Stimulated activated CD8-positive, alpha-beta memory T cell treated with anti-CD3 and anti-CD28 coated beads, Interleukin-12 subunit alpha, Interleukin-12 subunit beta, amount 100 ng/mL, for 4 hours (primary cell): ENCODE measurements at places on chromosomes 1 and 21.

DNA sequence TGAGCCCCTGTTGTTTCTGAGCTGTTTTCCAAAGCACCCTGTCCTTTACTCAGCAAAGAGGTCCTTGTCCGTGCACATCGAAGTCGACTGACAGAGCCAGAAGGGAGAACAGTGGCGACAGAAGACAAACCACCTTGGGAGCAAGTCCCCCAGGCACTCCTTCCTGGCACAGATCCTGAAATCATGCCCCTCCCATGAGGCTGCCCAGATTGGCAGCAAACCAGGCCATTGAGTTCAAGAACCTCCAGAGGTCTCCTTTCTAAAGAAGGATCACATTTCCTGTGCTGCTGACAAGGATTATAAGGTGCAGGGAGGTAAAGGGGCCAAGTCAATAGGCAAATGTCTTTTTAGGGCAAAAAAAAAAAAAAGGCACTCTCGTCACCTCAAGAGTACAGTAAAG, 84.7 kb upstream of the HIVEP3 start:
- no peak for DNase-seq

GRCh38 chr1:156114919-156115513, 505 bp downstream of the LMNA start:
- DNase-seq = no peak

DNA sequence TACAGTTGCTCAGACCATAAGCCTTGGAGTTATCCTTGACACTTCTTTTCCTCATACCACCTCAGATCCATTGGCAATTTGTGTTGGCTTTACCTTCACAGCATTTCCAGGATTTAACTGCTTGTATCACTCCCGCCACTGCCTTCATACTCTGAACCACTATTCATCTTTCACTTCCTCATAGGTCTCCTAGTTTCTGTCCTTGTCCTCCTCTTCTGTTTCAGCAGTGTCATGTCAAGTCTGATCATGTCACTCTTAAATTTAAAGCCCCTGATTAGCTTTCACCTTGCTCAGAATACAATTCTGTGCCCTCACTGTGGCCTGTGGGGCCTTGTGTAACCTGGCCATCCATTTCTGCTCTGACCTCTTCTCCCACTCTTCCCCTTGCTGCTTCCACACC, 34.7 kb upstream of the C1orf115 start:
- DNase-seq = no peak

- DNase-seq = no peak
Measured at GRCh38 chr1:109225711-109226445, 12.2 kb downstream of the SARS1 start.

DNA sequence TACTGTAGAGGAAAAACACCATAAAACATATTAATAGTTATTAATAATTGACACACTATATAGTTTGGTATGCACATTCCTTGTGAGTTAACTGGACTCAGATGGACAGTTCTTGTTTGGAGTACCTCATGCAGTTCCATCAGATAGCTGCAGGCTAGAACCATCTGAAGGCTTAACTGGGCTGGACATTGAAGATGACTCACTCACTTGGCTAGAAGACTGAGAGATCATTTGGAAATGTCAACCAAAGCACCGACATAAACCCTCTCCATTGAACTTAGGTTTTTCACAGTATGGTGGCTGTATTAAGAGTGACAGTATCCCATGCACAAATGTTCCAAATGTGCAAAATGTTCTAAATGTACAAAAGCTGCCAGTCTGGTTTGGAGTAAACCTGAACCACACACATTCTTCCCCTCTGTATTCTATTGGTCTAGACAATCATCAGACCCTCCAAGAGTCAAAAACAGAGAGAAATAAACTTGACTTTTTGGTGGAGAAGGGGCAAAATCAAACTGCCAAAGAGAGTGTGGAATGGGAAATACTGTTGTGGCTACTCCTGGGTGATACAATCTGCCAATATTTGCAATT, 708.4 kb downstream of the KCNT2 start:
- no peak for DNase-seq

GRCh38 chr1:155107309-155108264, 20.1 kb upstream of the EFNA1 start:
- no peak for DNase-seq

DNA sequence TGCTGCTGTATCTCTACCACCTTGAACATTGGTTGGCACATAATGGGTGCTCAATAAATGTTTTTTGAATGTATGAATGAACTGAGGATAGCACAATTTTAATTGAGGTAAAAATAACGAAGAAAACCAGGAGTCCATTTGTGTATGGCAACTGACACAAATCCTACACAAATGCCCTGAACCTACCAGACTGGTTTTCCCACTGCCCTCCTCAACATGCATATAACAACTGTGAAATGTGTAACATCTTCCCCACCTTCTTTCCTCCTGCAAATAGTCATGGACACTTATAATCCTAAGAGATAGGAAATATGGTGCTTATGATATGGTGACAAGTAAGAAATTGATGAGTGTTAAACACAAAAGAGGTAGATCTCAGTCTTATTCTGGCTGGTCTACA, 9.9 kb upstream of the LMO4 start:
- no peak for DNase-seq

GRCh38 chr1:239617731-239618130, 231.4 kb downstream of the CHRM3 start:
- no peak for DNase-seq

DNA sequence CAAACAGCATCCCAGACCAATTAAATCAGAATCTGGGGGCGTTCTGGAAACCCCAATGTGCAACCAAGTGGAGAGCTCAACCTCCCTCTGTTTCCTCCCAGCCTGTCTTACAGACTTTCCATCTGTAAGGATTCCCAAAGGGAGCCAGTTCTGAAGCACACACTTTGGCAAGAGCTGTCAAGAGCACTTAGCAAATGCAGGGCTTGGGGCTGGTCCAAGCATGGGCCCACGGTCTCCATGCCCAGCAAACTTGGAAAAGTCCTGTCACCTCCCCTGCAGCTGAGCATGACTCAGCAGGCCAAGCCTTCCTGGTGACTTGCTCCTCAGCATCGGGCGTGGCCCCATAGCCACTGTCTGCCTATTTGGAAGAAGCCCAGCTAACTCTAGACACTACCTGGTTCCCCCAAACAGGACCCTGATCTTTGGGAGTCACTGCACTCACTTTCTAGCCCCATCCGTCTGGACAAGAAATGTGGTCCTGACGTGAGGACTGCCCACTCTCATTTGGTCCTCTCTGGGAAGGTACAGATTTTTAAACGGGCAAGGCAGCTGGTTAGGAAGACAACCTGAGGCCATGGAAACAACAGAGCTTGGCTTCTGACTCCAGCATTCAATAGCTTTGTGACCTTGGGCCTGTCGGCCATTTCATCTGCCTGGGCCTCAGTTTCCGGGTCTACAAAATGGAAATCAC, 16.9 kb downstream of the SLC2A1 start:
- DNase-seq = no peak

DNA sequence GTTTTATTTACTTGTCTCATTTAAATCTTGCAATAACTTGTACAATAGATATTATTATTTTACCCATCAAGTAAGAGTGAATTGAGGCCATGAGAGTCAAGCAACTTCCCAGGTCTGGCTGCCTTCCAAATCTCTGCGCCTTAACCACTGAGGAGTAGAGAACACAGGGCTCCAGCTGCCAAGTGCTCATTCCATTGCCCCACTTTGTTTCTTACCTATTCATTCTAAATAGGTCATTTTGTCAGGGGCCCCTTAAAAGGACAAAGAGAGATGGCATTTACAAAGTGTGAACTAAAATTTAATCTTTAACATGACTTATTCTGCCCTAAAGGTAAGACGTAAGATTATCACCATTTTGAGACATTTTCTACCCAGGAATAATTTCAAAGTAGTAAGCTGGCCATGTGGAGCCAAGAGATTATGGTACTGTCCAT, 3.5 kb downstream of the PPP1R15B start:
- DNase-seq = no peak

DNA sequence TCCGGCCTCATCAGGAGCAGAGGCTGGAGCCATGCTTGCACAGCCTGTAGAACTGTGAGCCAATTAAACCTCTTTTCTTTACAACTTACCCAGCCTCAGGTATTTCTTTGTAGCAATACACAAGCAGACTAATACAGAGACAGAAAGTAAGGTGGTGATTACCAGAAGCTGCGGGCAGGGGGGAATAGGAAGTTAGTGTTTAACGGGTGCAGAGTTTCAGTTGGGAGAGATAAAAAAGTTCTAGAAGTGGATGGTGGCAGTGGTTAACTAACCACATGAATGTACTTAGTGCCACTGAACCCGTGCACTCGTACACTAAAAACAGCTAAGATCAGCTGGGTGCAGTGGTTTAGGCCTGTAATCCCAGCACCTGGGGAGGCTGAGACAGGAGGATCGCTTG, 80.4 kb upstream of the TARDBP start:
- no peak for DNase-seq

GRCh38 chr1:35810096-35810881, 2.5 kb downstream of the AGO4 start:
- DNase-seq = no peak

DNA sequence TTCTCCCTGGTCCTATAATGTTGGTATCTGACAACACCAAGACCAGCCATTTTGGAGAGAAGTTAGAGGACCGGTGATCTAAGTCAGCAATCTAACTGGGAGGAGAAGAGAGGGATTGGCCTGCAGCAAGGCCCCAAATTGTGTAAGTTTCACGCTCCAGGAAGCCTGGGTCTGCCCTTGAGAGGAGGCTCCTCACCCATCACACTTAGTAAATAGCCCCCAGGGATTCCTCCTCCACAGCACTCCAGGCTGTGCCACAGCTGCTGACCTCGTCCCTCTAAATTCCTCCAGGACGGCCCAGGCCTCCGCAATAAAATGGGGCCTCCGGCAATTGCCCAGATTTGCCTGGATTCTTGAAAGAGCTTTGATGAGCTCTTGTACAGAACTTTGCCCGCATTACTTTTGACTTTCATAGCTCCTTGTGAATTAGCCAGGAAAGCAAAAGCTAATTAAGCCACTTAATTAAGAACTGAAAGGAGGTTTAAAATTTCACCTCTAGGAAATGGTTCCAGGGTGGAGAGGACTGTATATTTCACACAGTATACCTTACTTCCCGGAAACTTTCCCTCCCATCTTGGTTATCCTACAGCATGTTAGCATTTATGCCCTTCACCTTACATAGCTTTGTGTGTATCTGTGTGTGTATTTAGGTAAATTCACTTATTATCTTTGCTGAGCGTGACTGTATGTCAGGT, 90.5 kb downstream of the LAMC2 start:
- DNase-seq = no peak

- no peak for DNase-seq
Measured at GRCh38 chr1:241271427-241271826, 85.6 kb downstream of the RGS7 start.

DNA sequence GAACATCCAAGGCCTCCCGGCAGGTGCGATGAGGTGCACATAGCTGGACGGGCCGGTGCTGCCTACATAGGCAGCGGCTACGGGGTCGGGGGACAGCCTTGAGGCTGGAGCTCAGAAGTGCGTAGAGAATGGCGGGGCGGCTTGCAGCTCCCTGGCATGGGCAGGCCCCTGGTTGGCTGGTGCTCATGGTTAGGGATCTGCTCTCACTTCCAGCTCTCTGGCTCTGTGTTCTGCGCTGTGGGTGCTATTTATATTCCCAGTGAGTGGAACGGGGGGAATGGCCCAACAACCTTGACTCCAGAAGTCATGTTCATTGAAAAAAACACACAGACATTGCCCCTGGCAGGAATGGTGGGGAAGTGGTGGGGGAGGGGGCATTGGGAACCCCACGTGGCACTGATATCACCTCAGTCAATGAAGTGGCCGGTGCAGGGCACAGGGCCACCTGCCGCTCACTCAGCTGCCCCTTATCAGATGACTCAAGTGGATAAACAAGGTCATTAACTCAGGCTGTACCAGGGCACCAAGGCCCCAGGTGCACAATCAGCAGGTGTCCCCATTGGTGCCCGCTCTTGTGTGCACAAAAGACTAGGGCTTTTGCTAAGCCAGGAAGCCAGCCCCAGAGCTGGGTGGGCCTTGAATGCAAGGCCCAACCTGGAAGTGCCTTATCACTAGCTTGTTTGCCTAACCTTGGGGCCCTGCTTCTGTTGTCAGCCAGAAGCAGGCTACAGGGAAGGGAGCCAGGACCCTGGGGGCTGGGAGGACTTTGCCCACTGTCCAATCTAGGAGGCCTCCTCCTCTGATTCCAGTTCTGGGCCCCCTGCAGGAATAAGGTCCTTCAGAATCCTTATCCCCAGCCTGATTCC, at the start of gene NR0B2:
Gene NR0B2, minus strand, starts transcription at position 222 of the 866 bp plus-strand sequence. Its CDS starts 35 bp downstream, at position 187.
- no peak for DNase-seq

- DNase-seq = no peak
Measured at GRCh38 chr1:166865926-166866325, 10.1 kb downstream of the TADA1 start.

GRCh38 chr1:161720422-161720821, 922 bp upstream of the FCRLB start:
- DNase-seq = no peak

GRCh38 chr1:112788561-112788960, 73.4 kb upstream of the PPM1J start:
- DNase-seq = no peak

- DNase-seq = no peak
Measured at GRCh38 chr1:14435368-14436023, 163.0 kb upstream of the KAZN start.

GRCh38 chr1:110011527-110012041, 22.8 kb upstream of the STRIP1 start:
- no peak for DNase-seq

GRCh38 chr1:244329591-244330317, 122.0 kb downstream of the ADSS2 start:
- DNase-seq = no peak

DNA sequence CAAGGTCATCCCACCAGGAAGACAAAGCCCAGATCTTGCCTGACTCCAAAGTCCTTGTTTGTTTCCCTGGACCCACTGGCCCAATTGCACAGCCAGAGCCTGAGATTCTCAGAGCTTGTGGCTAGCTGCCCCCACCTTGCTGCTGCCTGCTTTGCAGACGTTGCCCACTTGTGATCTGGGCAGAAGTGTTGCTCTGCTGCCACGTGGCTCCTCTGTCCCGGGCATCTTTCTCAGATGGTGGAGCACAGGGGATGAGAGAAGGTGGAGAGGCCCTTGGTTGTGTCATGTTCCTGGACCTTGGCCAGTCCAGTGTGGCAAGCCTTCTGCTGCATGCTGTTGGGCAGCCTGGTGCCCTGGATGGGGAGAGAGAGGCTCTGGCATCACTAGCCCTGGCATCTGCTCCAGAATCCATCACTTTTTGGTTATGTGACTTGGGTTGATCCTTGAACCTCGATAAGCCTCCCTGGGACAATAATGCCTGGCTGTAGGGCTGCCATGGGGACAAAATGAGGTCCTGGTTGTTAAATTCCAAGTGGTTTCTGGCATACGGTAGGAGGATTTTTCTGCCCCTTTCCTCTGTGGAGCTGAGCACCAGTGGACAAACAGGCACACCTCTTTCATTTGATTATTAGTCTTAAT, 1.5 kb upstream of the NR0B2 start:
- no peak for DNase-seq

- no peak for DNase-seq
Measured at GRCh38 chr1:160542303-160542945, 19.4 kb upstream of the SLAMF6 start.

GRCh38 chr1:23103001-23103889, 65.4 kb downstream of the LUZP1 start:
- no peak for DNase-seq

DNA sequence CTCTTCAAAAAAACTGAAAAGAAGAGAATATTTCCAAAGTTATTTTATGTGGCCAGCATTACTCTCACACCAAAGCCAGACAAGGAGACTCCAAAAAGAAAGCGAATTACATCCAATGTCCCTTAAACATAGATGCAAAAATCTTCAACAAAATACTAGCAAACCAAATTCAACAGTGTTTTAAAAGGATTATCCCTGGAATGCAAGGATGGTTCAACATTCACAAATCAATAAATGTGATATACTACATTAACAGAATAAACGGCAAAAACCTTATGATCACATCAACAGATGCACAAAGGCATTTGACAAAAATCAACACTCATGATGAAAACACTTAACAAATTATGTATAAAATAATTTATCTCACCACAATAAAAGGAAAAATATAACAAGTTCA, 207.8 kb downstream of the DENND1B start:
- DNase-seq = no peak
